A549 treated with Mapracorat at 1 μM for 4 hours (cell line): ENCODE measurements at places on chromosomes 5 and 9. TPM values are rescaled to one million over a fixed set of nuclear protein-coding genes. Genes with fewer than 3 reads are reported as not detected.

PFN3 gene
- not detected in 5 replicates for total RNA-seq

FAM221B gene
- not detected in 5 replicates for total RNA-seq

CARD19 gene
- total RNA-seq = 46.9 to 74.5 TPM (median 66.7 TPM) in 5 replicates

GABRB2 gene
- total RNA-seq = not detected in 5 replicates

CHSY3 gene
- 0.04 to 0.18 TPM (median 0.15 TPM) in 5 replicates for total RNA-seq

ARID3C gene
- total RNA-seq = 0.09 to 0.39 TPM (median 0.17 TPM) in 5 replicates

HAVCR2 gene
- total RNA-seq = 0.28 to 0.34 TPM (median 0.30 TPM) in 5 replicates

CTSV gene
- total RNA-seq = 12.1 to 14.5 TPM (median 13.2 TPM) in 5 replicates

MAMDC2 gene
- total RNA-seq = 0.20 to 0.35 TPM (median 0.31 TPM) in 5 replicates

PGM5 gene
- not detected in 5 replicates for total RNA-seq
